WTC11 (cell line): ENCODE measurements at places on chromosomes 11 and 22. TPM values are rescaled to one million over a fixed set of nuclear protein-coding genes. Genes with fewer than 3 reads are reported as not detected.
A peak's percentile ranks its signal among the peaks of the same experiment; 100 is the strongest.

Gene TNNI2
- total RNA-seq: 0.41 TPM in 1 of 3 replicates, not detected in the others

Gene ST14
- total RNA-seq: 27.5 to 33.9 TPM (median 27.8 TPM) in 3 replicates

Gene ZBTB3
- total RNA-seq: 82.3 to 88.1 TPM (median 88.0 TPM) in 3 replicates

Gene MAP6
- 0.27 to 0.90 TPM (median 0.55 TPM) in 3 replicates for total RNA-seq

Gene CSNK2A3
- total RNA-seq: 0.96 to 1.4 TPM (median 1.1 TPM) in 3 replicates

Gene NFAM1
- total RNA-seq: 0.92 to 1.6 TPM (median 1.2 TPM) in 3 replicates

Gene UCP2
- 54.0 to 66.8 TPM (median 64.2 TPM) in 3 replicates for total RNA-seq

DNA sequence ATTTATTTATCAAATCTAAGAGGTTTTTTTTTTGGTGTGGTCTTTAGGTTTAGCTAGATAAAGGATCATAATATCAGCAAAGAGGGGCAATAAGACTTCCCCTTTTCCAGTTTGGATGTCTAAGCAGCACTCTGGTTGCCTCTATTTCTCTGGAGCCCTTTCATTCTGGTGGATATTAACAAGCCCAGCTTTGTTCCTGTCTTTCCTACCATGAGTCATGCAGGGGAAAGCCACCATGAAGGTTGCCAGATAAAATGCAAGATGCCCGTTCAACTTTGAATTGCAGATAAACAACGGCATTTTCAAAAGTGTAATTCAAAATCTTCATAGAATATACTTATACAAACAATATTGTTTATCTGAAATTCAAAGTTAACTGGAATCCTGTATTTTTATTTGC lies 143.6 kb downstream of the ADAMTS15 start:
- DNase-seq: no peak

DNA sequence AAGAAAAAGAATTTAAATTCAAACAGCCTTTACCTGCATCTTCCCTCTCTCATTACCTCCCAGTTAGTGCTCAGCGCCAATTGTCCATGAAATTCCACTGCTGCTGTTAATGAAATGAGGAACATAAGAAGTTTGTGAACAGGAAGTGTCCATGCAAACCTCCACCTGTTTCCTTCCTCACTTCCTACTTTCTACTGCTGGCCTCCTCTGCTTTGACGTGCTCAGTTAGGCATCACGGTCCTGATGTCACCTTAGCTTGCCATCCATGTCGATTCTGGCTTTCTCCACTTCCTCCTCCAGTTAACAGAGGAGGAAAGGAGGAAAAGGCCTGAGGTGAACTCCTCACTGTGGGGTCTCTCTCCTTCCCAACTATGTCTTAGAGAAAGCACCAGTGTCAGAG lies 26.9 kb upstream of the HTR3A start:
- no peak for DNase-seq

DNA sequence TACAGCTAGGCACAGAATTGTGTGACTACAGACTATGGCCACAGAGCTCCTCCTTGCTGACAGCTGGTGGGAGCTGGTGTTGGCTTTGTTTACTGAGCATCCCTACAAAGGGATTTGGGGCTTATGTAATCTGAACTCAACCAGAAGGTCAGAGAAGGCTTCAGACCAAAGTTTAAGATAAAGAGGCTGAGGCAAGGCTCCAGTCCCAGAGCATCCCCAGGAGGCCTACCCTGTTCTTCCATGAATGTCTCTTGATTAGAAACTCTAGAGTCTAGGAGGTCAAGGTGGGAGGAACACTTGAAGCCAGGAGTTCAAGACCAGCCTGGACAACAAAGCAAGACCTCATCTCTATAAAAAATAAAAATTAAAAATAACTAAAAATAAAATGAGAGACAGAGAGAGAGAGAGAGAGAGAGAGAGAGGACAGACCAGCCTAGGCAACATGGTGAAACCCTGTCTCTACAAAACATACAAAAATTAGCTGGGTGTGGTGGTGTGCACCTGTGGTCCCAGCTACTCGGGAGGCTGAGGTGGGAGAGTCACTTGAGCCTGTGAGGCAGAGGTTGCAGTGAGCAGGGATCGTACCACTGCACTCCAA lies 125.5 kb upstream of the SERPIND1 start:
- DNase-seq: no peak

- no peak for DNase-seq
Measured at GRCh38 chr11:122327528-122327927, 211.5 kb upstream of the BLID start.

DNA sequence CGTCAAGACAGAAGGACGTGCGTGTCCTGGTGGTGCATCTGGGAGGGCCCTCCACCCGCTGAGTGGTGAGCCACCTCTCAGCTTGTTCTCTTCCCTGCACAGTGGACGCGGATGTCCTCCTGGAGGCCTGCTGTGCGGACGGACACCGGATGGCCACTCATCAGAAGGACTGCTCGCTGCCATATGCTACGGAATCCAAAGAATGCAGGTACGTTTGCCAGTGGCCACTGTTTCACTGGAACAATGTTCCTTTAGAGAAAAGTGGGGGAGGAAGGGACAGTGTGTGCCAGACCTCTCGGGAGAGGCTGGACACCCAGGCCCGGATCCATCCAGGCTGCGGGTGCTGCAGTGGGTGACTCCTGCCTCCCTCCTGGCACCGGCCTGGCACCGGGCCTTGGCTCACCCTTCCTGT lies 15.9 kb downstream of the FBLN1 start:
- no peak for DNase-seq

GRCh38 chr11:117392979-117393378 lies 65.3 kb downstream of the CEP164 start:
- no peak for DNase-seq

DNA sequence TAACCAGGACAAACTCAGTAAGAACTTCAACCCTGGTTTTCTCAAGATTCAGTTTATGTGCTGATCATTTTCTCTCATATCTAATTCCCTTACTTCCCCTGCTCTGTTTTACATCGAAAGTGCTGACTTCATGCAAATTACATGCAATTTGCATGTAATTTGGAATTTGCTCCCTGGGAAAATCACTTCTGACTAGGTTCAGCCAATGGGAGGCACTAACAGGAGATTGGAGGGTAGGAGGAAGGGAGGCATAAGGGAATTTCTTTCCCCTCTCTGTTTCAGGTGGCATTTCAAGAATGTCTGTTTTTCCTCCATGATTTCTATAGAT lies 363.3 kb upstream of the CCDC90B start:
- no peak for DNase-seq

GRCh38 chr11:10639350-10639749 lies 54.2 kb downstream of the IRAG1 start:
- DNase-seq: no peak

DNA sequence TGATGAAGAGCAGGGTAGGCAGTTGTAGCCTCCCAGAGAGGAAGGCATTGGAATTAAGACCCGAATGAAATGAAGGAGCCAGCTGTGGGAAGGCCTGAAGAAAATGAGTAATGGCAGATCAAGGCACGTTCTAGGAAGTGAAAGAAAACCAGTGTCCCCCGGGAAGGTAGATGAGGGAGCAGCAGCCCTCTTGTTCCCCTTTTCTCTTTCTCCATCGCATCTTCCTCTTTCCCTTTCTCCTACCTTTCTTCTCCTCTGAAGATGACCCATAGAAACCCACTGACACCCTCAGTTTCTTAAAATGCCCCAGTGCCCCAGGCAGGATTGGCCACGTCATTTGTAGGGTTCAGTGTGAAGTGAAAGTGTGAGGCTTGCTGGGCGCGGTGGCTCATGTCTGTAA lies 172.6 kb upstream of the SEZ6L start:
- DNase-seq: no peak

- no peak for DNase-seq
Measured at GRCh38 chr22:27452922-27453321, 348.6 kb downstream of the MN1 start.

GRCh38 chr22:17748555-17749353 lies 25.5 kb downstream of the BID start:
- DNase-seq: peak; percentile 80

DNA sequence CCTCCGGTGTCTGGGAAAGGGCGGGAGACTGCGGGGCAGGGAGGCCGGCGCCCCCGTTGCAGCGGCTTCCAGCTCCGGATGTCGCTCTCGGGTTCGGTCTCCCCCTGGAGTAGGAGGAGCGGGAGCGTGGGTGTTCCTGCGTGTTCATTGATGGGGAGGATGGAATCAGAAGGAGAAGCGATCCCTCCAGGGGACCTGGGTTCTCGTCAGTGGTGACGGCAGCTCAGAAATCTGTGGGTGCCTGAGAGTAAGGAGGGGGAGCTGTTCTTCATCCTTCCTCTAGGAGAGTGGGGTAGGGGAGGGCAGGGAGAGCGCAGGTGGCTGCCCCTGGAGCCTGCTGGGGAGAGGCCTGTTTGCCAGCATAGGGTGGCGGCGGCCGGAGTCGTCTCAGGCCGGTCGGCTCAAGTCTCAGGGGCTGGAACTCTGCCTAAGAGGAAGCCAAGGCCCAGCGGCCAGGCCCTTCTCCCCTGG lies 1.1 kb downstream of the UBASH3B start:
- peak; percentile 50 for DNase-seq

GRCh38 chr22:24247011-24247507 lies 2.2 kb upstream of the GGT5 start:
- no peak for DNase-seq

- DNase-seq: peak; percentile 42
Measured at GRCh38 chr22:19430890-19431541, 517 bp downstream of the HIRA start.

GRCh38 chr11:845872-846495 lies 3.3 kb downstream of the TSPAN4 start:
- DNase-seq: no peak

DNA sequence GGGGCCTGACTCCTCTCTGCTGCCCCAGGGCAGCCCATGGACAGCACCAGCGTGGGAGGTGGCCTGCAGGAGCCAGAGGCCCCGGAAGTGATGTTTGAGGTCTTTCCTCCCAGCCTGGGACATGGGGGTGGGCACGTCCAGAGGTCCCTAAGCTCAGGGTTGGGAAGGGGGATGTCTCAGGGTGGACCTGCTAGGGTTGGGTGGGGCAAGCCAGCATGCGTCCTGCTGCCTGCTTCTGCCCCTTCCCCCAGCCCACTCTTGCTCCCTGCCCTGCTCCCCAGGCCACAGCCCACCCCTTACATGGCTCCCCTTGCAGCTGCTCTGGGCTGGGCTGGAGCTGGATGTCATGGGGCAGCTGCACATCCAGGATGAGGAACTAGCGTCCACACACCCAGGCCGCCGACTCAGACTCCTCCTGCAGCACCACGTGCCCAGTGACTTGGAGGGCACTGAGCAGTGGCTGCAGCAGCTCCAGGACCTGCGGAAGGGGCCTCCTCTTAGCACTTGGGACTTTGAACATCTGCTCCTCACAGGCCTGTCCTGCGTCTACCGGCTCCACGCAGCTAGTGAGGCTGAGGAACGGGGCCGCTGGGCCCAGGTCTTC lies 1.3 kb downstream of the FAM180B start:
- DNase-seq: no peak

DNA sequence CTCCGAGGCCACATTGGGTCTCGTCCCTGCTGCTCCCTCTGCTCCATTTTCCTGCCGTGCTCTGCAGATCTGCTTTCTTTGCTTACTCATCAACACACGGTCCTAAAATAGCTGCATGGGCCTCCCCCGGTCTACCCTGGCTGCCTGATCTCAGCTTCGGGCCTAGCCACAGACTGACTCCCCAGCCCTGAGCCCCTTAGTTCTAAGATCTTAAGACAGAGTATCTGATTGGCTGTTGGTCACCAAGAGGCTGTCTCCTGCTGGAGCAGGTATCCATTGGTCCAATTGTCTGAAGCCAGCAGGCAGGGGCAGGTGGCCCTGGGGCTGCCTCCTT lies 53.7 kb upstream of the NECTIN1 start:
- DNase-seq: no peak

- DNase-seq: no peak
Measured at GRCh38 chr22:34878171-34878570, 187.8 kb upstream of the ISX start.
